ENCODE measurements at places on chromosomes 6 and 20.

GRCh38 chr6:4687989-4688947, 87.9 kb upstream of the CDYL start:
- DNase-seq = no peak

GRCh38 chr20:56628873-56629463, at the start of gene TFAP2C:
TSS of gene TFAP2C (plus strand) at chr20:56629306. CDS start at chr20:56629545, 239 bp downstream.
- no peak for DNase-seq

- no peak for DNase-seq
Observed at GRCh38 chr6:42692137-42692911, 30.1 kb downstream of the PRPH2 start.

GRCh38 chr6:132314432-132314831, 86.8 kb downstream of the MOXD1 start:
- DNase-seq = no peak

GRCh38 chr6:142947714-142948480, 2.9 kb upstream of the HIVEP2 start:
- DNase-seq = peak; percentile 45

DNA sequence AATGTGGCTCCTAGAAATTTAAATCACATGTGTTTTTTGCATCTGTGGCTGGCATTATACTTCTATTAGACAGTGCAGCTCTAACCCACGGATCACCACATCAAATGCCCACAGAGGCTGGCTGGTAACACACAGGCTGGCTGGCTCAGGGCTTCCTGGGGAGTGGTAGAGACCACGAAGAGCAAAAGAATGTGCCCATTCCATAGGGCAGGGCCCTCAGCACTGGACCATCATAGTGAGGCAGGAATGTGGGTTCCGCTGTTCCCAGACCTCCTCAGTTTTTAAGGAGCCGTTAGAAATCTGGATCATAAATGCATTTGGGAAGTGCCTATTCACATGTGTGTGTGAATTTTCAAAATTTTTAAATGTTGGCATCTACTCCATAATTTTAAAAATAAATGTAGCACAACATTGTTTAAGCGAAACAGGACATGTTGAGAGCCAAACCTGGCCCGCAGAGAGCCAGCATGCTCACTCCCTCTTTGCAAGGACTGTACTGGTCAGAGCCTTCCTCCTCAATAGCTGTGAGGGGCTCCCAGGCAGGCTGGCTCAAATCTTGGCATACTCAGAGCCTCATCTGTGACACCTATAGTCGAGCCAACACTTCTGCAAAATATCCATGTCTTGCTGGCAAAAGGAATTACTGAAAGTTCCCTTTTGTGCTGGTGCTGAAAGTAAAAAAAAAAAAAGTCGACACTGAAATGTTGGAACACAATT, 190.5 kb downstream of the FNDC1 start:
- no peak for DNase-seq

- DNase-seq = no peak
Observed at GRCh38 chr6:150308812-150309645, 59.8 kb upstream of the IYD start.

- DNase-seq = no peak
Observed at GRCh38 chr6:136987526-136987925, 57.2 kb downstream of the IL20RA start.

DNA sequence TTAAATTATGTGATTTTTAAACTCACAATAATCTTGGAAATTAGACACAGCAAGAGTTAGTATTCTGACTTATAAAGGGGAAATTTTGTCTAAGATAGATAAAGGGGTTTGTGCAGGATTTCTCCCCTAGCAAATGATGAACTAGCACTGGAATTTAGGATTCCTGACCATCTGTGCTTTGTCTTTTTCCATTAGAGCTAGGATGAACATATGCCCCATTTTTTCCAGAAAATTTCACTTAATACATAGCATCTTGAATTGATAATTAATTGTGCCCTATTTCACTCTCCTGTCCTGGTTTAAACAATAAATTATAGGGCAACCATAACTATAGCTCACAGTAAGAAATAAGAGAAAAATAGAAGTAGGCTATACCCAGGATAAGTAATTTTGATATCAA, 601.0 kb downstream of the GRIK2 start:
- DNase-seq = no peak

GRCh38 chr6:91485047-91485446, 898.2 kb upstream of the MAP3K7 start:
- DNase-seq = no peak

Measured in caudate nucleus (tissue), 63 donors.